Renal pelvis (tissue), 12 donors: ENCODE measurements at places on chromosomes 1 and 21. TPM values are rescaled to one million over a fixed set of nuclear protein-coding genes. Genes with fewer than 3 reads are reported as not detected.
A peak's percentile ranks its signal among the peaks of the same experiment; 100 is the strongest.

Gene RNU1-4
- not detected for polyA plus RNA-seq

DNA sequence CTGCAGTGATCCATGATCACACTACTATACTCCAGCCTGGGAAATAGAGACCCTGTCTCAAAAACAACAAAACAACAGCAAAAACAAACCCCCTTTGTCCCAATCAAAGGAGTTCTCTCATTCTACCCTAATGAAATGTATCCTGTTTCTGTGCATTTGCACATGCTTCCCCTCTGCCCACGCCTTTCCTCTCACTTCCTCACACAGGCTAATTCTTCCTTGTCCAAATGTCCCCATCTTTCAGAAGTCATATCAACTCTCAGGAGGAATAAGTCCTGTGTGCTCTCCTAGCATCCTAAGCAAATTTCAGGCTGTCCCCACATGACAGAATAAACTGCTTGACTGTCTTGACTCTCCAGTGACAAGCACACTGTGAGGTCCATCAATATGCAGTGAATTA, 8.1 kb upstream of the ATP1B1 start:
- DNase-seq: no peak

GRCh38 chr1:241606544-241606943, 33.6 kb downstream of the CHML start:
- no peak for DNase-seq

Gene CCDC24
- 19.9 TPM for polyA plus RNA-seq

GRCh38 chr1:35222322-35223083, 29.6 kb upstream of the SFPQ start:
- no peak for DNase-seq

- no peak for DNase-seq
These were observed 28.5 kb downstream of the HUNK start for GRCh38 chr21:31901315-31901714.

- DNase-seq: no peak
These were observed 168.3 kb upstream of the DUSP10 start for GRCh38 chr1:221910222-221910621.

DNA sequence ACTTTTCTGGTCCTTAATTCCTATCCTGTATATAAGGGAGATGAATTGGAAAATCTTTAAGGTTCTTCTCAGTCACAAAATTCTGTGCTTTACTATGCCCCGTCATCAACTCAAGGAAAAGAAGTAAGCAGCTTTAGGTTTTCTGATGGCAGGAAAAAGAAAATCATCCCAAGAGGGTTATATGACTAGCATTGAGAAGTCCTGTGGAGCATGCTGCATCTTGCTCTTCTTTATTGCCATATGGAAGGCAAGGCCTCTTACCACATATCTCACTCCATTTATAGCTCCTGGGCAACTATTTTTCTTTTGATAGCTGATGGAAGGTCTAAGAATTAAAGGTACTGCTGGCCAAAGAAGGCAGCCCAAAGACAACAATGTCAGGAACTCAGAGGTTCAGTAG, 552.5 kb downstream of the DPYD start:
- DNase-seq: no peak

Gene OLFML3
- 109 TPM for polyA plus RNA-seq

Gene HECTD3
- polyA plus RNA-seq: 38.1 TPM

Gene HRNR
- polyA plus RNA-seq: 0.54 TPM

DNA sequence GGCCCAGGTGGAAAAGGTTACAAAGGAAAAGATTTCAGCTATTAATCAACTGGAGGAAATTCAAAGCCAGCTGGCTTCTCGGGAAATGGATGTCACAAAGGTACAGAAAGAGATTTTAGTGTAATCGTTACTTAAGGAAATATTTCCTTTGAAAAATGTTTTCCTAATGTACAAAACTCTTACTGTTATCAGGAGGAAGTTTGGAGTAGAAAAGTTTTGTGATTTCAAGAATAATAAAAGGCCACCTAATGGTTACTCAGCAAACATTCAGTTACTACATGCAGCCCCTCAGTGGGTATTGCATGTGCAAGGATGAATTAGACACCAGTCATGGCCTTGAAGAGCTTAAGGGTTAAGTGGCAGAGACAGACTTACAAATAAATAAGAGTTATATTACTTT, 85.2 kb downstream of the SDCCAG8 start:
- no peak for DNase-seq

- DNase-seq: no peak
These were observed 23.5 kb upstream of the CR2 start for GRCh38 chr1:207430602-207431001.

DNA sequence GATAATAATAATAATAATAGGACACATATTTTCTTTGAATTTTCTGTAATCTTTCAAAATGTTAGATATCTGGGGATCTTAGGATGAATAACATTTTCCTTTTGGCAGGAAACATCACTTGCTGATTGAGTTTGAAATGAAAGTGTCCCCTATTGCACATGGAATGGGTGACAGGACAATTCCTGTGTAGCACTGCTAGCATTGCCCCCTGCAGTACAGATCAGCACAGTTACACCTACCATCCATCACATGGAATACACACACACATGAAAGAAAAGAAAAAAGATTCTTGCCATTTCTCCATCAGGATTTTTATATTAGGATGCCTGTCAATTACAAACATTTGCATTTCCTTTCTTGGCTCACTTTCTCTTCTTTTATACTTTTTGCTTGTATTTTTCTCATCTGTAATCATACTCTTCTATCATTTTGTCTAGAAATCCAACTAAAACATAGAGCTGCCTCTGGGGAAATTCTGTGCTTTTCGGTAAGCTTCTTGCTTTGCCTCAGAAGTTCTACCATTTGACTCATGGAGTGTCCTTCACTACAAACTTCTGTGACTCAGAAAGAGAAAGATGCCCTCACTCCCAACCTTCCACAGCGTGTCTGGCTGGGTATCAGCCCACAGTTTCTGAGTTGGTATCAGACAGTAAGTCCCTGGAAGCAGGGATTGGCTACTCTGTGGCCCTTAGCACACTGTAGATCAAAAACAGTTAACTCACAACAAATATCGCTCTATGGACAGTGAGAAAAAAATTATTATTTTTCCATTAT, 641.2 kb downstream of the PTPRC start:
- DNase-seq: no peak

- no peak for DNase-seq
These were observed 17.1 kb upstream of the SLC44A3 start for GRCh38 chr1:94803106-94803505.

- DNase-seq: no peak
These were observed 4.0 kb downstream of the KRTAP10-1 start for GRCh38 chr21:44535963-44536362.

DNA sequence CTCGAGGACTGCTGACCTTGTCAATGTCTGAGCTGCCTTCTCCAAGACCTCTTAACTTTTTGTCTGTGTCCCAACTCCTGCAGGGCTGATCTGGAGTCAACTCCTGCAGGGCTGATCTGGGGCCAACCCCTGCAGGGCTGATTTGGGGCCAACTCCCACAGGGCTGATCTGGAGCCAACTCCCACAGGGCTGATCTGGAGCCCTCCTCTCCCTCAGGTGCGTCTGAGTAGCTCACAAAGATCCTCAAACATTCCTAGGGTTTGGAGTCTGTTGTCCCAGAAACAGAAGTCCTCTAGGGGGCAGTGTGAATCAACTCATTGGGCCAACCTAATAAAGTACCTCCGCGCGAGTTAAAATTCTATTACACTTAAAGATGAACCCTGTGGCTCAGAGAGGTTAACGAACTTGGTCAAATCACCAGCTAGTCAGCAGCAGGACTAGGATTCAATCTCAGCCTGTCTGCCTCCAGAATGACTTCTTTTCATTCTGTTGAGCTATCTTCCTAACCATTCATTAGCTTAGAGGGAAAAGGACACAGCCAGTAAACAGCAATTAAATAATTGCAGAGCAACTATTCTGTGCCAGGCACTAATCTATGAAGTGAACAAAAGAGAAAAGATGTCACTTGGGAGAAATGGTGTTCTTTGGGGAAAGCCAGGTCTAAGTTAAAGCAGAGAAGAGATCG, 17.2 kb upstream of the RLF start:
- DNase-seq: peak; percentile 77

Gene ZNF683
- not detected for polyA plus RNA-seq

GRCh38 chr1:77392486-77392885, 110.7 kb downstream of the AK5 start:
- no peak for DNase-seq

Gene PADI2
- 2.6 TPM for polyA plus RNA-seq

DNA sequence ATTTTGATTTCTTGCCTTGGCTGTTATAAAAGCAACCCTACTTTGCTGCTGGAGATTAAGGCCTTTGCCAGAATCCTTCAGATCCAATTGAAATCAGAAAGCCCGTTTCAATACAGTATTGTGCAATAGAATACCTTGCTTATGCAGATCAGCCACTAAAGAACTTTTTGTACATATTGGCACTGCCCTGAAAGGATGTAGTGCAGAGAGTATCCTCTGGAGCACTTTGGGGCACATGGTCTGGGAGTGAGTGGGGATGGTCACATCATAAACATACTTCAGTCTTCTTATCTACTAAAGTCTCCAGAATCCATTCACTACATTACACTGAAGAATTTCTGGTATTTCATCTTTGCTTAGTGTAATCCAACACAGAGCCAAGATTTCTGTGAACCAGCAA, 189.0 kb downstream of the CENPF start:
- DNase-seq: no peak

Gene INAVA
- polyA plus RNA-seq: 36.5 TPM

DNA sequence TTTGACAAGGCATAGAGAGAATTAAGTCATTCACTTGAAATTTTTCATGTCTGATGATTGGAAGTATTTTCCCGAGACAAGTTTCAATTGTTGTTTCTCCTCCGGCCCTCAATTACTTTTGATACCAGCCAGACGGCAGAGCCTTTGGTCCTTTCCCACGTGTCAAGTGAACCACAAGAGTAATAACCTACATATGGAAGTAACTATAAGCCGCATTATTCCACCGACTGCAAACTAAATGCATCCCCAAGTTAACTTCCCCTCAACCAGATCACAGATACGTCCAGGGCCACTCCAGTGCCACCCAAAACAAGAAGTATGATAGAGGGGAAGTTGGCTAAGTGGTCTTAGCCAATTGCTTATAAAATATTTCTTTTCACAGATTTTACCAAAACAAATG, 20.2 kb downstream of the COLGALT2 start:
- no peak for DNase-seq

Gene PLPP3
- polyA plus RNA-seq: 101 TPM

DNA sequence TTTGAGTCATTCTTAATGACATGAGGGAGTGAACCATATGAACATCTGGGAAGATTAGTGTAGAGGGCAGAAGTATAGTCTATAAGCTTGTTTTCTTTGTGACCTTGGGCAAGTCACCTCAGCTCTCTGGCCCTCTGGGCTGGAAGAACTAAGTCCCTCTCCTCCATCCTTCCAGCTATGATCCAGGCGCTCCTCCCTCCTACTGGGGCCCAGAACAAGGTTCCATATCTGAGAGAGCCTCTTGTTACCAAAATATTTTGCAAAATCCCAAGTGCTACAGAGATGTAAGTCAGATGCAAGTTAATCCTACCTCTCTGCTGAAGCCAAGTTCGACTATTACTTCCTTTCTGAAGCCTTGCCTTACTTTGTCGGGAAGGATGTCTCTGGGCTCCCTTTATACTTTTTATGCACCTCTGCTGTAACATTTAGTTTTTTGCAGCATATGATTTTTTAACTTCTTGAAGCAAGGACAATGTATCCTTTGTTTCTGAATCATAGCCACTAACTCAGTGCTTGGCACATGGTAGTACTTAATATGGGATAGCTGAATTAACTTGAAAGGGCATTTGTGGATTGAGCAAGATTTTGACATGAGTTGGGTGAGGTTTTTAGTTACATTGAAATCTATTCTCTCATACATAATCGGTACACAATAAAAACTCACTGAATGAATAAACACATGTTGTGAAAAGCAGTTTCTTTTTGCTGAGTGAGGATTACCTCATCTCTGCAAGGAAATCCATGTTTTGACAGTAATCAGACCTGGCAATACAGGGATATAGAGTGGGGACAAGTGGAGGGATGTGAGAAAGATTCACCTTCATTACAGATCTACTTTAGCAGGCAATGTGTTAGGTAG, 54.7 kb upstream of the BEND5 start:
- no peak for DNase-seq

Gene FCRL6
- 0.67 TPM for polyA plus RNA-seq

Gene BATF3
- 1.9 TPM for polyA plus RNA-seq

GRCh38 chr1:11308699-11309224, 35.8 kb downstream of the UBIAD1 start:
- DNase-seq: no peak

Gene IPP
- 23.4 TPM for polyA plus RNA-seq

Gene BRDT
- polyA plus RNA-seq: not detected

DNA sequence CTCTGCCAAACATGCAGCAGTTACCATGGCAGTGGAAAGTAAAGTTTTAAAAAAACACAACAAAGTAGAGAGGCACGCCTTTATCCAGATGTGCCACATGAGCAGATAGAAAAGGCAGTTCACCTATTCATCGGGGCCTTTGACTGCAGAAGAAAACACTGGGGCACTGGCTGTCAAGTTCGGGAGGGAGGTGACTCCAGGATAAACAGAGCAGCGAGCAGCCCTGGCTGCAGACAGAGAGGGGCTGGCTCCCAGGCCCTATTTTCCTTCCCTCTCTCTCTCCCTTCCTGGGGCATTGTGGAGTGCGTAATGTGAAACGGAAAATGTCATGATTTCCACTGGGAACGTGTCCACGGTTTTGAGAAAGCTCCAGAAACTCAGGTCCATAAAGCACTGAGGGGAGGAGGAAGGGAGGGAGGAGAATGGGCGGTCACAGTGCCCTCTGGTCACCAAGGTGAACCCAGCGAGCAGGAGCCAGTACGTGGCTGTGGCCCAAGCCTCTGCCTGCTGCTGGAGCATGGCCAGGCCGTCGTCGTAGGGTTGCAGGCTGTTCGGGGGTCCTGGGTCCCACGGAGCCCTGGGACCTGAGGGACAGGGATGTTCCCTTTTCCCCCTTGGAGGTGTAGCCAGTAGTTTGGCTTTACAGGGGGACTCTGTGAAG, 114.7 kb upstream of the IRF2BP2 start:
- no peak for DNase-seq

GRCh38 chr21:30234643-30235042, 18.7 kb upstream of the CLDN8 start:
- DNase-seq: no peak

Gene CYP4B1
- polyA plus RNA-seq: 3.1 TPM

GRCh38 chr1:173330149-173330951, 123.2 kb upstream of the TNFSF4 start:
- no peak for DNase-seq

DNA sequence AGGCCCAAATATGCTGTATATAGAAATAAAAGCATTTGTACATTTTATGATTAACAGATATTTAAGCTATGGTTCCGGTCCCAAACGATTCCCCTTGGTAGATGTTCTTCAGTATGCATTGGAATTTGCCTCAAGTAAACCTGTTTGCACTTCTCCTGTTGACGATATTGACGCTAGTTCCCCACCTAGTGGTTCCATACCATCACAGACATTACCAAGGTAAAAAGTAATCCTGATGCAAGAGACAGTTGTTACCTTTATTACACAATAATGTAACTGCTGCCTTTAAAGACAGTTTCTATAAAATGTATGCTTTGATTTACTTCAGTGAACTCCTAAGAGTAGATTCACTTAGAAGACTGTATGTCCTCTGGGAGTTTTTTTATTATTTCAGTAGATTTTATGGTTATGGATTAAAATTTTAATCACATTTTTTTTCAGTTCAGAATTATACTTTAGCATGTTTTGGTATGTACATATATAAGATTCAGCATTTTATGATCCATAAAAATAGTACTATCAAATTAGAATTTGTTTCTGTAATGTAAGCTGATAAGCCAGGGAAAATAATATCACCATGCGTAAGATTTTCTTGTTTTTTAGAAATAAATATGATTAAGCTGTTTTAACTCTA, 96.5 kb downstream of the USP25 start:
- peak; percentile 37 for DNase-seq

Gene PPP1R15B
- 40.9 TPM for polyA plus RNA-seq

GRCh38 chr1:4612991-4613390, 41.4 kb upstream of the AJAP1 start:
- DNase-seq: no peak
